ENCODE measurements at places on chromosomes 3 and 15.

DNA sequence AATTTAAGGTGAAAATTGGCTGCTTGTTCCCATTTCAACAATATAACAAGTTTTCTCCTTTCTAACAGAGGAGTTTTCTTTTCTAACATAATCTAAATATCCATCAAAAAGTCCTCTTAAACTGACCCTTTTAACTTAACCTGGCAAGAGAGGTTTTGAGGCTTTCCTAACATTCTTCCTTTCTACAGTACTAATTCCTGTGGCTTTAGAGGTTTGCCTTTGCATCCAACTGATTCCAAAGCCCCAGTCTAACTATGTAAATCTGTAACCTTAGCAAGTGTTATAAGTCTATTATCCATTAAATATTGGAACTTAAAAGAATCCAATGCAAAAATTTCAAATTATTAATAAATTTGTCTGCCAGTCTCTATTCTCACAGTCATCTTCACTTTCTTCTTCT is 134.1 kb downstream of the ISL2 start:
- peak; percentile 72 for DNase-seq

GRCh38 chr15:62344806-62345539 is 179.9 kb upstream of the C2CD4B start:
- peak; percentile 64 for DNase-seq

DNA sequence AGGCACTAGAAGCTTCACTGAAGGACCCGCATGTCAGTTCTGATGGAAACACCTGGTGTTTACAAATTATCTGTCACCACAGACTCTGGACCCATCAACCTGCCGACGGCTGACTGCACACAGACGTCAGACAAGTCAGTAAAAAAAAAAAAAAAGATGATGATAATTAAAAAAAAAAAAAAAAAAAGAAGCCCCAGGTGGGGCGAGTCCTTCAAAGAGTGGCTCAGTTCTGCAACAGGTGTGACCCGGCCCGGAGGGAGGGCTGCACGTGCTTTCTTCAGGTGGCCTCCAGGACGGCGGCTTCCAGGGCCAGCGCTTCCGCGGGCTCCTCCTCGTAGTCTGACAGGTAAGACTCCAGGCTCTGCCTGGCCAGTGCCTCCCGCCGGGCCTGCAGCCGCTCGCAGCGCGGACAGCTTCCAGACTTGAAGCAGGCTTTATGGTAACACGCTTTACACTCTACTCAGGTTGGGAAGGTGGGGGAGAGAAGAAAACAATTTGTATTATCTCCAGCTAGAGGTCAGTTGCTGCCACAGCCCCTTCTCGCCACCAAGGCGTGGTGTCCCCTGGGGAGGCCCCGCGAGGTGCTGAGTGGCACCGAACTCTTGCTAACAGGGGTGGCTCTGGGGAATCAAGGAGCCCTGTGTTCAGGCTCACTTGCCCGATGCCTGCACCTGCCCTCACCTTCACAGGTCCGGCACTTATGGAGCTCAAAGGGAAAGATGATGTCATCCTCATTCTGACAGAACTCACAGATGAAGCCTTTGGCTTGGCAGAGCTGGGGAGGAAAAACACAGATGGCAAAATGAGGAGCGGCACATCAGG is 61.8 kb downstream of the RUBCN start:
- no peak for DNase-seq

DNA sequence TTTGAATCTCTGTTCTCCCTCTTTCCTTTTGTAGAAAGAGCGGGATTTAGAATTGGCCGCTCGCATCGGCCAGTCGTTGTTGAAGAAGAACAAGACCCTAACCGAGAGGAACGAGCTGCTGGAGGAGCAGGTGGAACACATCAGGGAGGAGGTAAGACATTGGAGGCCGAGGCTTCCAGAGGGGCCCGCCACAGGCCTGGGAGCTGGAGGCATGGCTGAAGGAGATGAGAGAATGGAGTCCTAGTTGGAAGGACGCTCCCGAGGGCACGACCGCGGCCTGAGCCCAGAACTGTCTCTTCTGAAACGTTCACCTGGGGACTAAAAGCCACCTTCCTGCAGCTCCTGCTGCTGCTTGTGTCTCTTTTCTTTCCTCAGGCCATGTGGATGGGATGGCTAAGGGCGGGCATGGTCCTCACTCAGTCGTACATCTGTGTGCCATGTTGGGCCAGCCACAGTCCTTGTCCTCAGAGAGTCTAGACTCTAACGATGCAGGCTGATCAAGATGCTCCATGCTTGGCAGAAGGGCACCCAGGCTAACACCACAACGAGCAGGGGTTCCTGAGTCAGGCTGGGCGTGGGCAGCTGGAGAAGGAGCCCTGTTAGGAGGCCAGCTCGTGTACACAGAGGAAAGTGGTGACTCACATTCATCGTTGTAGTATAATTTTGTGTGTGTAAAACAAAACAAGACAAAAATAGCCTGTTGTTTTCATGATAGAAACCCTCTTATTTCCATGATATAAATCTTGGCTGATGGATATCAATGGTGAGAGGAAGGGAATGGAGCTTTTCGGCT is 81.1 kb downstream of the CCK start:
- no peak for DNase-seq

DNA sequence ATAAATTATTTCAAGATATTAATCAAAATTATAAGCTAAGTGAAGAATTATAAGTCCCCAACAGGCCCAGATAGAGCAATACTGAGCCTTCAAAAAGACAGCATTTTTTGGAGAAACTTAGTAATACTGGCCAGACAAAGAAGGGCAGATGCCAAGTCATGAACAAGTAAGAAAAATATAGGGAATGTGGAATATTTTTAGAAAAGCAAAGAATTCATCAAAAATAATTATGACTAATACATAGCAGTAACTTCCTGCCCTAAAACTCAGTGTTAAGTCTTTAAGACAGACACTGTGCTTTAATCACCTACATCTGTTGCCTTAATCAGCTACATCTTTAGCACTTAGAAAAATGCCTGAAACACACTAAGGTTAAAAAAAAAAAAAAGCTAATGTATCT is 31.2 kb downstream of the DPH6 start:
- peak; percentile 81 for DNase-seq

- no peak for DNase-seq
These were observed 7.3 kb upstream of the MAPK6 start for GRCh38 chr15:52011711-52012144.

GRCh38 chr15:53126144-53126543 is 336.0 kb upstream of the ONECUT1 start:
- no peak for DNase-seq

DNA sequence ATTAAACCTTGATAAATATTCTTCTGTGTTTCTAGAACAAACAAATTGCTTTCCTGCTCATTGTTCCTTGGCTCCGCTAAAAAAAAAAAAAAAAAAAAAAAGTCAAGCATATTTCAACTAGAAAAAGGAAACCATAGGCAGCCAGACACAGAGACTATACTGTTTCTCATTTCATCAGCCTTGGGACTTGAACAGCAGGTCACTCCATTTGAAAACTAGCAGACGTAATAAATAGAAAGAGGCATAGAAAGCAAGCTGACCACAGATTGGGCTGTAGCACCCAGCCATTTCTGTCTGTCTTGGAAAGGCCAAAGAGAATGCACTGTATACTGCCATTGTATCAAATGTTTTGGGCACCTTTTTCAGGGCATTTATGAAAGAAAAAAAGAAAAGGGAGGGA is 697.1 kb downstream of the NLGN1 start:
- no peak for DNase-seq

- no peak for DNase-seq
These were observed 8.1 kb downstream of the PTX3 start for GRCh38 chr3:157444797-157445184.

DNA sequence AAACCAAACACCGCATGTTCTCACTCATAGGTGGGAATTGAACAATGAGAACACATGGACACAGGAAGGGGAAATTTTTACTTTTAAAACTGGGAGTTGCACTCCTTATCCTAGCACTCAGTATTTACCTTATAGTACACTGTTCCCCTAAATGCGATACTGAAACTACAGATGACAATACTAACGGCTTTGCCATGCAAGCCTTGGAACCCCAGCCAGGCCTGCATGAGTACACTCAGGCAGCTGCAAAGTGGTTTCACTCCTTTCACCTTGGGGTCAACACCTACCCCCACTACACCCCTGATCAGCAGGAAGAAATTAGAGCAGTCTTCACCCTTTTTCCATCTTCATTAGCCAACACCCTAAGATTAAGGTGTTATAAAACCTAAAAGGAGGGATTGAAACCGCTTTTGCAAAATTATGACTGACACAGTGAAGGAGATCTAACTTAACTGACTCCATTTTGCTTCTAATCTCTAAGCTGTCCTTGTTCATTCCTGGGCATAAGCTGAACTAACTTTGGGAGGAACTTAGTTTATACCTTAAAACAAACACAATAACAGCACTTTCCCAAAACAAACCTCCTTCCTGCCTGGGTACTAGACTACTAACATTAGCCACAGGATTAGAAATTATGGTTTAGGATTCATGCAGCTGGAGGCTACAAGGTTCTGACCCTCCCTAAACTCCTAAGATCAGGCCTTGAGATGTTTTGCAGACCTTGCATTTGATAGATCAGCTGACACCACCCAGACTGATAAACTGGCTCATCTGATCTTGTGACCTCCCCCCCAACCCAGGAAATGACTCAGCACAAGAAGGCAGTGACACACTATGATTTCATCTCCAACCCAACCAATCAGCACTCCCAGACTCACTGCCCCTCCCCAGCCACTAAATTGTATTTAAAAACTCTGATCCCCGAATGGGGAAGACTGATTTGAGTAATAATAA is 452.1 kb upstream of the PPP2R3A start:
- DNase-seq = peak; percentile 57

- peak; percentile 14 for DNase-seq
These were observed 38.7 kb upstream of the ROBO2 start for GRCh38 chr3:77001062-77001701.

GRCh38 chr3:5194341-5194740 is 6.8 kb downstream of the EDEM1 start:
- no peak for DNase-seq

DNA sequence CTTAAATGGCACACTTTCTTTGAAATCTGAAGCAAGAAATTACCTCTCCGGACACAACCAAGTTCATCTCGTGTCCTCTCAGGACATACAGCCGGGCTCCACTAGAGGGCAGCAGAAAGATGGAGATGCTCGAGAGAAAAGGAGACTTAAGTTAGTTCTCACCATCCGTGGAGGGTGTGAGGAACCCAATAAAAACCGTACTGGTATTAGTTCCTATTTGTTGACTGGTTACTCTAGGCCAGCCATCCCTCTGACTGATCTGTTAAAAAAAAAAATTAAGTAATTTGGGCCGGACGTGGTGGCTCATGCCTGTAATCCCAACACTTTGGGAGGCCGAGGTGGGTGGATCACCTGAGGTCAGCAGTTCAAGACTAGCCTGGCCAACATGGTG is 7.9 kb upstream of the CYP11A1 start:
- DNase-seq = peak; percentile 76

DNA sequence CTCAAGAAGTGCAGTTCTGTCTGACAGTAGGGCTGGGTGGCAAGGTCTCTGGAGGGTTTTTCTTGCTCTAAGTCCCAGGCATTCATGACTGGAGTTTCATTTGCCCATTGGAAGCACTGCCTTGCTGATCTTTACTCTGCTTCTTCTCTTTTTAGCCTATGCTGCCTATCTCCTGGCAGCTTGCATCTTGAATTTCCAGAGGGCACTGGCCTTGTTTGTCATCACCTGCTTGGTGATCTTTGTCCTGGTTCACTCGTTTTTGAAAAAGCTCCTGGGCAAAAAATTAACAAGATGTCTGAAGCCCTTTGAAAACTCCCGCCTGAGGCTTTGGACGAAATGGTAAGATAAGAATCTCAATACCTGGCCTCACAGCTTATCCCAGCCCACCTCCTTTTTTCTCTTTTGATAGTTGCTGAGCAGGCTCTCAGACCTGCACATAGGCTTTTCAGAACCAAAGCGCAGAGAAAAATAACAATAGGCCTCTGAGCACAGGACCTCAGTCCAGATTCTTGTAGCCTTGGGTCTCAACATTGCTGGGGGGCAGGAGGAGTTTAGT is 10.9 kb downstream of the SLC28A2 start:
- no peak for DNase-seq

GRCh38 chr3:125628212-125628611 is 32.9 kb upstream of the OSBPL11 start:
- DNase-seq = no peak

All from fibroblast of upper back skin (primary cell).